ENCODE measurements at places on chromosomes 4 and X. TPM values are rescaled to one million over a fixed set of nuclear protein-coding genes. Genes with fewer than 3 reads are reported as not detected.

DNA sequence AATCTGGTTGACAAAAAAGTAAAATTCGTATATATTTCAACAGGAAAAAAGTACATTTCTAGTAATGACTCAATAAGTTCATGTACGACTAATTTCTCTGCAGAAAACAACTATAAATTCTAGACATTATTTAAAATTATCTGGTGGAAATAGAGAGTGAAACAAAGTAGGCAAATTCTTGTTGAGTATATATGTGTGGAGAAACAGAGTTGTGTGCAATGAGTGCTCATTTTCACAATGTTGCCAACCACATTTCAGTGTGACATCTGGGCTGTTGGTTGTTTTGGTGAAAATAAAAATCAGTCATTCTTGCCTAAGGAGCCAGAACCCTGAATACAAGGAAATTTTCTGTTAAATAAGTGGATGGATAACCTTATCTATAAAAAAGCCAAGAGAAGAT lies 372.0 kb upstream of the NDST4 start:
- no peak for DNase-seq

DNA sequence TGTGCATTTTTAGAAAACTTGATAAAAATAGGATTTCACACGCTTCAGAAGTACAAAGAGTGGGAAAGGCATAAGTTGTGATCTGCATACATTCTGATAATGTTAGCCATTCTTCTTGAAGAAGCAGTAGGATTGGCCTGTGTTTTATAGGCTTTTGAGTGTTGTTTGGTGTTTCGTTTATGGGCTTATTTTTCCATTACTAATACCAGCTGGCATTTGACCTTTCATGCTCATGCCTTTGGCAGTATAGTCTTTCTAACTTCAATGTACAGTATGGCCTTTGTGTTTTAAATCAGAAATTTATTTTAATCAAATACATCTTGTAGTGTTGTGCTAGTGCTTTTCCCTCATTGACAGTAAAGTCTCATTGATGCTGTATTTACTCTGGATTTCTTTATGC lies 51.5 kb upstream of the SLC4A4 start:
- no peak for DNase-seq

DNA sequence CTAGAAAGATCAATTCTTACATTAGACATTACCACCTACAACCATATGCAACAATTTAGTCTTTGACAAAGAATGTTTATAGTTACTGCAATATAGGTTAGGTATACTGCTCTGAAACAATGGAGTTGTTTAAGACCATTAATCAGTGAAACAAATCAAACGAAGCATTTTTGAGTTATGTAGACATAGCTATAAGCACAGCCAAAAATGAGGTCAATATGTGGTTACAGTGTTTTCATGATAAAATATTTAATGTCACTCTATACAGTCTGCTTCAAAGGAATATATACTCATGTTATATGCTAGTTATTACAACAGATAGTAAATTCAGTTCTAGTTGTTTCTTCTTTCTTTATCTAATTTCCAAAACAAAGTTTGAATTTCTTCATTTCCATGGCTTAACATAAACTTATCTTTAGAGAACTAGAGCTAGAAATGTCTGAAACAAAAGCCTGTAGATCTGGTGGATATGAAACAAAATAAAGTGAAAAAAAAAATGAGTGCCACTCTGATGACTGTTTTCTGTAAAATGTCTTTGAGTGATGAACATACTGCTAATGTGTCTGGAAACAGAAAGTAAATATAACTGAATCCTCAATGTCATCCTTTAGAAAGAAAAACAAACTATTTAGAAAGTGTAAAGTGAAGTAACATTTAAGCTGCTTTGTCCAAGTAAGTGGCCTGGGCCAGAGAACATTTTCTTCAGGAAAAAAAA lies 809.0 kb downstream of the FAT4 start:
- DNase-seq, result no peak

GRCh38 chr4:129926936-129927335 lies 831.0 kb downstream of the C4orf33 start:
- no peak for DNase-seq

- no peak for DNase-seq
Observed at GRCh38 chr4:113094802-113095201, 45.3 kb downstream of the ANK2 start.

DNA sequence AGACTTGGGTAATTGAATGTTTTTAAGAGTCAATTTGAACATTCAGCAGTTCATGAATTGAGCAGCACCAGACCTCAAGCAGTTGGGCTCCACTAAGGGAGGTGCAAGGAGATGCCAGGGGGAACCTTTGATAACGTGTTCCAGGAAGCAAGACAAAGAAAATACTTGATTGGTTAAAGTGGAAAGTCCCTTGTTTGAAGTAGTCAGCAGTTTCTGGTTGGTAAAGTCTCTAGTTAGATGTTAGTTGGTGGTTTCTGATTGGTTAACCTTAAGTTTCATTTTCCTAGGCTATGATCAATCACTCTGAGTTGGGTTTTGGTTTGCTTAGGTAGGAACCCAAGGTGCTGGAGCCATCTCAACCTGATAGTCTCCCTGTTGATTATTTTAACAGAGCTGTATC lies 4.0 kb downstream of the HERC6 start:
- no peak for DNase-seq

The TSPAN7 gene
- total RNA-seq, result 6.3 TPM

The SLC9B1 gene
- 1.0 TPM for total RNA-seq
